ENCODE measurements at places on chromosomes 12 and 14.
A peak's percentile ranks its signal among the peaks of the same experiment; 100 is the strongest.

DNA sequence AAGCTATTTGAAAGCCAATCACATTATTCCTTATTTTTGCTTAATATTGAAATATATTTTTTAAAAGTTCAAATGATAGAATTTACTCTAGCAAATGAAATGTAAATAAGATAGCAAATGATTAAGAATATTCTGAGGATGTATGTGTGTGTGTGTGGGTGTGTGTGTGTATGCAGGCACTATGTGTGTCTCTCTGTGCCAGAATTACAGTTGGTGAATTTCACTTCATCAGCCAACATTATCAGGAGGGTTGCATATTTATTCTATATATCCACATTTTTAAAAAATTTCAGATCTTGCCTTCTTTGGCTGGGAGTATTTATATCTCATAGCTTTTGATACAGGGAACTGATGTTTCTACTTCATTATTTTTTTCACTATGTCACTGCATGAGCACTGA, 274.9 kb upstream of the SOX5 start:
- no peak for DNase-seq

DNA sequence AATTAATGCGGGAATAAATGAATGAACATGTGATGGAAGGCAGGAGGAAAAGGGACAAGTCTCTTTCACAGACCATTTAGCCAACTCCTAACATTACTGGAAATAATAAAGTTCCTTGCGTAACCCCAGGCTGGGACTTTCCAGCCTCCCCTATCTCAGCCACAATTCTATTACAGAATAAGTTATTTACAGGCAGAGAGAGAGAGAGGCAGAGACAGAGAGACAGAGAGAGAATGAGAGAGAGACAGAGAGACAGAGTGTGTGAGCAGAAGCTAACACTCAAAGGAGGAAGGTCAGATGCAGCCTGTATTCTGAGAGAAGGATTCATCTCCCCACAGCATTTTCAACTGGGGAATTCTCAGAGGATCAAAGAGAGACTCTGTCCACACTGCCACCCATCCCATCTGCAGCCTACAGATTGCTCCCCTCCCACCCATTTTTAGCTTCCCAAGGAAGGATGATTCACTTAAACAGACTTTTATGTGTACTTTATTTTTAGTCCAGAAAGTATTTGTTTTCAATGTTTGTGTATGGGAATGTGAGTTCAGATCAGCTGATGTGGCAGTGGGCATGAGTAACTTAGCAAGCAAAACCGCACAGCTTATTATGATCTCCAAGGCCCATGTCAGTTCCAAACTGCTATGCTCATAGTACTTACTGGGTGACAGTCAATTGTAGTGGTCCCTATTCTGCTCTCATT, 165.7 kb downstream of the CAND1 start:
- no peak for DNase-seq

DNA sequence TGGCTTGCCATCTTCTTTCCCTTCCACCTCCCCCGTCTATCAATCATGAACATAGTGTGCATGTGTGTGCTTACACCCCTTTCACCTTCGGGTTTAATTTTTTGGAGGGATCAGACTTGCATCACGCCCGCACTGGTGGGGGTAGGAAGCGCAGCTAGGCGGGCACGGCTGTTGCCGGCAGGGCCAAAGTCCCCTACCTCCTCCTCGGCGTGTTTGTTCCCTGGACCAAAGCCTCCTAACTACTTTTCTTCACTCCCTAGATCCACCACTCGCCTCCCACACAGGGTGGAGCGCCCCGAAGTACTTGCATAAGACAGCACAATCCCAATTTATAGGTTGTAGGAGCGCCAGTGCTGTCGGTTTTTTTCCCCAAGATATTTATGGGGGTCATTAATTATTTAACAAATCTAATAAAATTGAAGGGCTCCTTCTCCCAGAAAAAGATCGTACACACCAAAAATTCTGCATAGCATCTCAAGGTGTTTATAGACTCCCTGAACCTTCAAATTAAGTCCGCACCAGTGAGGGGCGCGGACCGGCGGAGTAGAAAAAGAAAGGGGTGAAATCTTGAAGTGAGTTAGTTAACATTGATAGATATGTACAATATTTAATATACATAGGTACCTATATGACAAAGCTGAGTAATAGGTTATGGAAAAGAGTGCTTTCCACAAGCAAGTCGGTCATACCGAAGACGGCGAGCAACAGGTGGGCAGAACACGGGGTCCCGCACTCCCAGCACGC, 717 bp downstream of the PKP2 start:
- DNase-seq, result no peak

DNA sequence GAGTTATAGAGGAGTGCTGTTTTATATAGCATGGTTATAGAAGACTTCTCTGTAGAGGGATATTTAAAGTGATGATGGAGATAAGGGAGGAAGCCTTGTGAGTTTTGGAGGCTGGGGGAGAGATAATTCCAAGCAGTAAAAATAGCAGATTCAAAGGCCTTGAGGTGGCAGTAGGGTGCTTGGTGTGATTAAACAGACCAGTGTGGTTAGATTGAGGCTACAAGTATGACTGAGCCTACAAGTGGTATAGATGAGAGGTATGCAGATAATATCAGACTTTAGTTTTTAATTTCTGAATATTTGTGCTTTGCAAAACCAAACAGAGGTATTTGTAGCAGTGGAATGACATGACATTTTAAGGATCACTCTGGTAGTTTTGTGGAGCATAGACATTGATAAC, 20.3 kb downstream of the FANCM start:
- DNase-seq, result no peak

DNA sequence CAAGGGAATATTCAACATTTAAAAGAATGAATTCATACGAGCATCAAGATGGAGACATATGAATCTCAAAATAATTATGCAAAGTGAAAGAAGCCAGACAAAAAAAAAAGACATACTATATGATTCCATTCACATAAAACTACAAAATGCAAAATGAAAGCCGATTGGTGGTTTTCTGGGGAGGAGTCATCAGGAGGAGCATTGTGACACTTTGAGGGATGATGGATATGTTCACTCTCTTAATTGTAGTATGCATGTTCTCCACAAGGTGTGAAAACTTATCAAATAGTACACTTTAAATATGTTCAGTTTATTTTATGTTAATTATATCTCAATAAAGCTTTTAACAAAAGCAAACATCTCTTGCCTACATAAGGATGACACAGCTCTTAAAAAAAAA, 13.5 kb downstream of the OLR1 start:
- DNase-seq, result no peak

DNA sequence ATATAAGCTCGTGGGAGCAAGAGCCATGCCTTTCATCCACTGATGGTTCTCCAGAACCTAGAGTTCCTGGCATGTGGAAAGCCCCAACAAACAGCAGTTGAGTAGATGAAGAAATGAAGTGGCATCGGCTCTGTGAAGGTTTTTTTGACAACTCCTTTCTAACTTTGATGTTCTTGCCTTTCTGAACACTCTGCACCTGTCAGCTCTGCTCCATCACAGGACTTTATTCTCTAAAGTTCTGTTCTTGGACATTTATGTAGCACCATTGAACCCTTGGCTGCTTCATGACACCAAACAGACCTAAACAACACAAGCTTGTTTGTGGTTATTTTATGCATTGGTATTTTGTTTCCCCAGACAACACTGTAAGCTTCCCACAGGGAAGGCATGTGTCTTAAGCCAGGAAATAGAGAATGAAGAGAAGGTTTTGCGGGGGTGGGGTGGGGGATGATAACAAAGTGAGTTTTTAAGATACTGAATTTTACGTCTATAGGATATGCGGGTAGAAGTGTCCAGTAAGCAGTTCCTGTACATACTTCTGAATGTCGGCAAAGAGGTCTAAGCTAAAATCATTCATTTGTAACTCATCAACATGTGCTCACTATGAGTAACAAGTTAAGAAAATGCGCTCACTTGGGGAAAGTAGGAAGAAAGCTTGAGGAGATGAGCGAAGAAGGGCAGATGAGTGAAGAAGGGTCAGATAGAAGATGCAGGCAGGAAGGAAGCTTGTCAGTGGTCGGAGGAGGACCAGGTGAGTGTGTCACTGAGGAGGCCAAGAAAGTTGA, 146.0 kb upstream of the PLEKHG7 start:
- DNase-seq, result no peak

GRCh38 chr12:108820707-108821406, 36.5 kb downstream of the SSH1 start:
- DNase-seq, result no peak

GRCh38 chr12:10618338-10618987, 5.1 kb upstream of the MAGOHB start:
- DNase-seq, result no peak

DNA sequence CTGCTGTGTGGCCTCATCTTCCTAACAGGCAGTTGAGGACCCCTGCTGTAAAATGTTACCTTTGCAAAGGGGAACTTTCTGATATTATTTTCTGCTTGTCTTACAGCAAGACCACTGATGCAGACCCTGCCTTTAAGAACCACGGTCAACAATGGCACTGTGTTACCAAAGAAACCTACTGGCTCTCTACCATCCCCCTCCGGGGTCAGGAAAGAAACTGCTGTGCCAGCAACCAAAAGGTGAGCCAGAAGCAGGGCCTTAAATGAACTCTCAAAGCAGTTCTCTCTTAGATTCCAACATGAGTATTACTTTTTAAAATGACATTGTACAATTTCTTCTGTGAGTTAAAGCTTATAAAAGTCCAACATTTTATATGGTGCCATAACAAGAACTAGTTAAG, 72.2 kb downstream of the EML1 start:
- DNase-seq, result no peak

- no peak for DNase-seq
These were observed 380.0 kb downstream of the LRFN5 start for GRCh38 chr14:41986700-41987099.

DNA sequence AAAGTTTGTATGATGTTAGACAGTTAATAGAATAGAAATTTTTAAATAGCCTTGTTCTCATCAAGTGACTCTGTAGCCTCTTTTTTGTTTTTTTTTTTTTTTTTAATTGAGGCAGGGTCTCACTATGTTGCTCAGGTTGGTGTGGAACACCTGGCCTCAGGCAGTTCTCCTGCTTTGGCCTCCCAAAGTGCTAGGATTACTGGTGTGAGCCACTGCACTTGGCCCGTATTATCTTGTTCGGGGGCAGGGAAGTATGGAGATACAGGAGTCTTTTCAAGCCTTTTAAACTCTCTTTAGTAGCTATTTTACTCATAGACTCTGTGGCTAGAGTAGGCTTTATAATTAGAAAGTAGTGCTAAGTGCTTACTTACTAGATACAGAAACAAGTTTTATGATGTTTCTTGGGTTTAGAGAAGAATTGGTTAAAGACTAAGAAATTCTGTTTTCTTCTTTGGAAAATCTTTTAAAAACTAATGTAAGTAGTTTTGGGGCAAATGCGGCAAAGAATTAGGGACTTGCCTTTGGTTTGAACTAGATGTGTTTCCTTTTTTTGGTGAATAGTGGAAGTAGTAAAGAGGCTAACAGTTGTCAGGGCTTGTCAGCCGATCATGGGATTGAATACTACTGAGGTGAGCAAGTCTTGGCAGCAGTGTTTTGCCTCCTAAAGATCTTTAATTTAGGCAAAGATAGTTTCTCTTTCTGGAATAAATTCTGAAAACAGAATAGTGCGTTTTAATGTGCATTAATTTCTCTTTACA, 31.3 kb downstream of the FBXO34 start:
- peak; percentile 20 for DNase-seq

GRCh38 chr14:75338398-75338797, 59.8 kb downstream of the FOS start:
- no peak for DNase-seq

DNA sequence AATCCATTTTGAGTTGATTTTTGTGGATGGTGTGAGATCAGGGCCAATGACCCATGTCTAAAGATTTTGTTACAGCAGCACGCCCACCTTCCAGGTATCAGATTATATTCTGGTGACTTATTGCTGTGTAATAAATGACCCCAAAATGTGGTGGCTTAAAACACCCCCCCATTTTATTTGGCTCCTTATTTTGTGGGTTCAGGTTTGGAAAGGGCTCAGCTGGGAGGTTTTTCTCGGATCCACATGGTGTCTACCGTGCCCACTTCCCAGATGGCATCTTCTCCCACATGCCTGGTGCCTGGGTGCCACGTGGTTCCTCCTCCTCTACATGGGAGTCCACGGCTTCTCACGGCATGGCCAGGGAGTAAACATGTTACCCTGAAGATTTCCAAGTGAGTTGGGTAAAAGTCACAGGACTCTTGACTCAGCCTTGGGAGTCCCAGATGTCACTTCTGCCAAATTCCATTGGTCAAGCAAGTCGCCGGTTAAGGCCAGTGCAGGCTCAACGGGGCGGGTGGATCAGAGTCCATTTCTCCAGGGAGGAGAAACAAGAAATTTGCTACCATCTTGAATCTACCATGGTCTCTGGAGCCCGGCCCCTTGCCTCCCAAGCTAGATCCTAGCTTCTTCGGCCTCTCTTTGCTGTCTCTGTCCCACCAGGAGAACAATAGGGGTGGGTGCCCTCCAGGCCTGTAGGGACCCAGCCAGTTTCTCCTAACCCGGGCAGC, 214.3 kb downstream of the KIF26A start:
- DNase-seq, result no peak

GRCh38 chr12:237026-237815, 23.3 kb upstream of the SLC6A12 start:
- DNase-seq, result no peak

GRCh38 chr14:23443411-23443812, 8.0 kb upstream of the MYH7 start:
- DNase-seq, result no peak

DNA sequence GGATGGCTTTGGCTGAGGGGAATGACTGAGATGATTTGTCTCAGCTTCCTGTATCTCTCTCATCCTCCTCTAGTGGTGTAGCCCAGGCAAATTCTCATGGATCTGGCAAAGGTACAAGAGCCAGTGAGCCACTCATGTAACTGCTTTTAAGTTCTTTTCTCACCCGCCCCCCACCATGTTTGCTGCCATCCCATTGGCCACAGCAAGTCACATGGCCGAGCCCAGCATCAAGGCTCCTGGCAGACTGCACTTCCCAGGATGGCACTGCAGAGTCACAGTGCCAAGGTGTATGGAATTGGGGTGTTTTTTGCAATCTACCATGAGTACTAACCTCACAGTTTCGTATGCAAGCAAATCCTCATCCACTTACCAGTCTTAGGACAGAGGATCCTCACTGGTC, 50.9 kb downstream of the CHST11 start:
- DNase-seq, result no peak

GRCh38 chr12:5459051-5459782, 27.3 kb downstream of the NTF3 start:
- no peak for DNase-seq

DNA sequence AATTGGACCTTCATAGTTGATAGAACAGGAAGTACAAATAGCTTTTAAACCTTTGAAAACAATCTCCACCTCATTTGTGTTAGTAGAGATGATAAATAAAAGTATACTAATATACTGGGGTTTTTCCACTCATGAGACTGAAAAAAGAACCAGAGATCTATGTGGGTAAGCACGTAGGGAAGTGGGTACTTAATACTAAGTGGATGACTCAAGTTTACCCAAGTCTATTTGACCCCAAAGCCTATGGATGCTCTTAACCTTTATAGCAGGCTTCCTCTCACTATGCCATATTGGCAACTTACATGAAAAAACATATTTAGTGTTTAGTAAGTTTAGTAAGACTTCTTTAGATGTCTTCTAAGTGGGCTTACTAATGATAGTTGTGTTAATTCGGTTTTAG, 49.2 kb upstream of the CHPT1 start:
- DNase-seq, result no peak

- no peak for DNase-seq
These were observed 7.2 kb downstream of the CPNE8 start for GRCh38 chr12:38898001-38898684.
